Melanocyte of skin (primary cell): ENCODE measurements at places on chromosomes 12 and 14. TPM values are rescaled to one million over a fixed set of nuclear protein-coding genes. Genes with fewer than 3 reads are reported as not detected.

Gene RNASE2
- not detected in 2 replicates for total RNA-seq

Gene SCYL2
- 73.9 and 95.9 TPM in 2 replicates for total RNA-seq

Gene C14orf132
- 3.0 and 7.1 TPM in 2 replicates for total RNA-seq

Gene SIX1
- under 0.01 TPM in 1 of 2 replicates, not detected in the other for total RNA-seq

Gene MYH6
- not detected in 2 replicates for total RNA-seq

Gene FAM90A1
- not detected in 2 replicates for total RNA-seq

Gene CLEC9A
- not detected in 2 replicates for total RNA-seq

Gene BDKRB1
- total RNA-seq: not detected in 2 replicates

Gene PPP1R1A
- total RNA-seq: not detected in 2 replicates

Gene CCDC63
- total RNA-seq: not detected in 2 replicates

Gene SLCO1A2
- total RNA-seq: under 0.01 TPM in 1 of 2 replicates, not detected in the other

Gene MYF6
- not detected in 2 replicates for total RNA-seq

Gene PAX9
- not detected in 2 replicates for total RNA-seq

Gene GPR132
- not detected in 2 replicates for total RNA-seq

Gene SDR9C7
- total RNA-seq: not detected in 2 replicates

Gene TGM1
- total RNA-seq: 0.34 and 2.2 TPM in 2 replicates
